ENCODE measurements at places on chromosomes 6 and 20.

GRCh38 chr6:6362056-6362840 is 41.8 kb upstream of the F13A1 start:
- DNase-seq = no peak

DNA sequence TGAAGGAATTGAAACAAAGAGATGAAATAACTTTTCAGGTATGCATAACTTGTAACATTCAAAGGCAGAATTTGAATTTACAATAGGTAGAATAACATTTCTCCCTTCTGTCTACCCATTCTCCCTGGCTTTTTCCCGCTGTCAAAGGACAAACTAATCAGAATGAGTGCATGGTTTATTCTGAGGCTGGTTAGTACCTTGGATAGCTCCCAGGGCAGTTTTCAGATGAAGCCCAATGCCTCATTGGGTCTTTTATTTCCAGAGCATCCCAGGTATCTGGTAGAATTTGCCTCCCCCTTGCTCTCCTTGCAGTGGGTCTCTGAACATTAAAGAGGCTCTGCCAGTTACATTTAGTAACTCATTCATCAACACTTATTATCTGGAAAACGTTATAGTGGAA is 665.5 kb downstream of the BCKDHB start:
- DNase-seq = no peak

- no peak for DNase-seq
These were observed 75.2 kb upstream of the PMEPA1 start for GRCh38 chr20:57785061-57785460.

DNA sequence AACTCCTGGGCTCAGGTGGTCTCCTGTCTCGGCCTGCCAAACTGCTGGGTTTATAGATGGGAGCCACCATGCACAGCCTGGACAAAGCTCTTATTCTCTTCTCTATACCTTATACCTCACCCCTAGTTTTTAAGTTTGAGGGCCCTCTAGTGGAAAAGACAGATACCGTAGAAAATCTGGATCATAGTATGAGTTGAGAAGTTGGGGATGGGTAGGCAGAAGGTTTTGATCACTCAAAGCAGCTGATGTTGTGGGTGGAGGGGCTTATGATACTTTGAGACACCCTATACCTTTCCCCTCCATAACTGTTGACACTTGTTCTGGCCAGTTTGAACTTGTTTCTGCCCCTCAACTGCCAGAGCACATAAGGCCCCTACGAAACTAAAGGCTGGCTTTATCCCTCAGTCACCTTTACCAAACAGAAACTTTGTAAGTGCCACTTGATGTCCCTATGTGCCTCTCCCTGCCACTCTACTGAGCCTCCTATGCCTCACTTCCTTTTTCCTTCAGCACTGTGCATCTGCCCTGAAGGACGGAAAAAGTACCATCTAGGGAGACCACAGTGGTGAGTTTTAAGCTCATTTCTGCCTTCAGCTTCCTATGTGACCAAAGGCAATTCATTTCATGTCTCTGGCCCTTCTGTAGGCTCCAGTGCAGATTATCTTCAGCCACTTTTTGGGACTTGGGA is 28.6 kb downstream of the RALY start:
- no peak for DNase-seq

DNA sequence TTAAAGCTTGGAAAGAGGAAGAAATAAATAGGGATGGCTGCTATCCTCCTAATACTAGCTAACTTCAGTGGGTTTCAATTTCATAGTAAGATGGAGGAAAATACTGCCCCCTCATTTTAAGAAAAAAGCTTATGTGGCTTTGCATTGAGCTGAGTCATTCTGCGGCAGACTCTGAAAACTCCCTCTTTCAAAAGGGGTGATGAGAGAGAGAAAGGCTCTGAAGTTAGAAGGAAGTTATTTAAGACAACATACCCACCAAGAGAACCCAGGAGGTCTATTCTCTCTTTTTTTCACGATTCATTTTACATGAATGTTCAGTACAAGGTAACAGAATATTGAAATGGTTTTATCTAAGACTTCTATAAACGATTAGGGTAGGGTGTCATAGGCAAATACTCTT is 4.5 kb downstream of the PRDM13 start:
- DNase-seq = no peak

DNA sequence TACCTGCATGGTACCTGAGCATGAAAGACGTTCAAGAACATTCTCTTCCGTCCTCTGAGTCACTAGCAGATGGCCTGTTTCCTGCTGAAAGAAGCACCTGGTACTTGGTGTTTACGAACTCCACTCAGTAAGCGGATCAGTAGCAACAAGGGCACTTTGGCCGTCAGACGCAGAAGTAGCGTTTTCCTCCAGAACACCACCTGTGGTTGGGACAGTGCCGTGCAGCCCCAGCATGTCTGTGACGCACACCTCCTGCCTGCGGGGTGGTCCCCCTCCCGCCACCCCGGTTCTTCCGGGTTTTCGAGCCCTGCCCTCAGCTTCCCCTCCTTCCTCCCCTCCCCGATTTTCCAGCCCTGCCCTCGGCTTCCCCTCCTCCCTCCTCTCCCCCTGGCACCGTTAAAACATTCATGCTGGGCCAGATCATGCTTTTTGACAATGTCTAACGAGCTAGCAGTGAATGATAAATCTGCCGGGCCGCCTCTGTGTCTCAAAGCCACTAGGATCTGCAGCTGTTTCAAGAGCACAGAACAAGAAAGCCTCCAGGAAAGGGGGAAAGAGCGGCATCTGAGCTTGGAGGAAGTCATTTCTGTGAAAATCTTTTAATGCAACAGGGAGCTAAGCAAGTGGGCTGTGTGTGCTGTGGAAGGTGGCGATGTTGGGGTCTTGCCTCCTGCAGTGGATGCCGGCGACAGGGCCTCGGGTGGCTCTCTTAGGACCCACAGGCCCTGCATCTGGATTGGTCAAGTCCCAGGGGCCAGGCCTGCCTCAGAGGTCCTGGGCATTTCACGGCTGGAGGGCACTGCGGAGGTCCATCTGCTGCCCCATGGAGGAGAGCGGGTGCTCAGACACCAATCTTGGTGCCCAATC is 207.9 kb downstream of the ERMARD start:
- no peak for DNase-seq

GRCh38 chr6:27312146-27312949 is at the start of gene POM121L2:
Gene POM121L2, minus strand, starts transcription at chr6:27312273. Its CDS starts 103 bp downstream, at chr6:27312170.
- DNase-seq = peak; percentile 43

DNA sequence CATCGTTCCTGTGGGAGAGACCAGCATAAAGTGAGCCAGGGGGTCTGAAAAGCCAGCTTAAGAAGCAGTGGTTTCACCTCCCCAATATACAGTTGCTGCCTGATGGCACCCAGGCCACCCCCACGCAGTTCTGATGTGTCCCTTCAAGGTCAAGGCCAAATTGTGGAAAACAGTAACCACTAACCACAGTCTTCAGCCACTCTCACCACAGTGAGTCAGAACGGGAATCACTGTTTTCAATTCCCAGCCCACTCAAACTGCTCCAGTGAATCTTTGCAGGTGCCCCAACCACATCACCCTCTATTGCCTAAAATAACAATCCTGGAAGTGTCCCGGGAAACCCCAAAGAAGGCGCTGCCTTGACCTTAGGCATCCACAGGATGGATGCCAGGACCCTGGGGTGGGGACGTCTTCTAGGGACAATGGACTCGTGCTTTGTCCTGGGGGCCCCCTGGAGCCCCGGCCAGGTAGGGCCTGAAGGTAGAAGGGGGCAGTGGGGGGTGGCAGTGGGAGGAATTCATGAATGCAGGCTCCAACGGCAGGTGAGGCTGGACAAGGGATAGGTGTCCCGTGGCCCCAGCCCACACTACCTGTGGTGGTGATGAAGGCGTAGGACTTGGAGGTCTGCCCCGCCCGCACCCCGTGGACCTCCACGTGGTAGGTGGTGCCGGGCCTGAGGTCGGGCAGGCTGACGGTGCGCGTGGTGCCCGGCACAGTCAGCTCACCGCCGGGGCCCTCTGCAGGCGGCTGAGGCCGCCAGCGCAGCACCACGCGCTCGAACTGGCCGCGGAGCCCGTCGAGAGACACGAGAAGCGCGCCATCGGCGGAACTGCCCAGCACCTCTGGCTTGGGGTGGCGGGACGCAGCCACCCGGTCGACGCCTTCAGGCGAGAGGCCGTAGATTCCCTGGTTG is 22.2 kb downstream of the TNXB start:
- DNase-seq = no peak

GRCh38 chr6:140069576-140069975 is 695.1 kb upstream of the CITED2 start:
- DNase-seq = no peak

GRCh38 chr6:50145125-50145524 is 95.4 kb upstream of the DEFB112 start:
- no peak for DNase-seq

DNA sequence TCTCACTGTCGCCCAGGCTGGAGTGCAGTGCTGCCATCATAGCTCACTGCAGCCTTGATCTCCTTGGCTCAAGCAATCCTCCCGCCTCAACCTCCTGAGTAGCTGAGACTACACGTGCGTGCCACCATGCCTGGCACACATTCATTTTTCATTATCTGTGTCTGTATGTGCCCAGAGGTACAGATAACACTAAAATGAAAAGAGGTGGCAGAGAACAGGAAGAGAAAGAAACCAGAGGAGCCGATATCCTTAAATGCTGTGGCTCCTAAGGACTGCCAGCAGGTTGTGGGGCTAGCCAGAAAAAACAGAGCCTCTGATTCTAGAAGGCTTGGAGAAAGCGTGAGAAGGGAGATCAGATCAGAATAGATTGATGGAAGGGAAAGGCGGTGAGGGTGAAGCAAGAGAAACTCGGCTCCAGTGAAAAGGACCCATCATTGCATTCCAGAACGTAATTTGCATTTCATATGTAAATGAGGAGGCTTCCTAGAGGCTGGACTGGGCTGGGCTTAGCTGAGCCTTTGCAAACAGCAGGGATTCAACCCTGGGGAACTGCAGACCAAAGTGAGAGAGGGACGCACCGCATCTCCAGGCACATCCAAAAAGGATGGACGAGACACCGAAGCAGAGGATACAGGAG is 64.2 kb downstream of the GCNT2 start:
- DNase-seq = no peak

DNA sequence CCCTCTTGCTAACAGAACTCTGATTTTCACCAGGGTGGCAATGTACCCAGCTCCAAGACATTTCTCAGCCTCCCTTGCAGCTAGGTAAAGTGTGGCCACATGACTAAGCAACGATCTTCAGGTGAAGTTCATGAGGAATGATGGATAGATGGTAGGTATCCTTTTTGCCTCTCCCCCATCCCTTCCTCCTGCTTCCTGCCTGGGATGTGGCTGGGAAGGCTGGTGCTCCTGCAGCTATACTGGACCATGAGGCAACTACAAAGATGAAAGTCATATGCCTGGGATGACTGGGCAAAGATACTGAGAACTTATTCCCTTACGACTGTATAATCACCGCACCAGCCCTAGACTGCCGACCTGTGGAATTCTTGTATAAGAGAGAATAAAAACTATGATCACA is 13.4 kb downstream of the ZNF335 start:
- DNase-seq = no peak

GRCh38 chr6:98137391-98137790 is 697.0 kb upstream of the POU3F2 start:
- no peak for DNase-seq

DNA sequence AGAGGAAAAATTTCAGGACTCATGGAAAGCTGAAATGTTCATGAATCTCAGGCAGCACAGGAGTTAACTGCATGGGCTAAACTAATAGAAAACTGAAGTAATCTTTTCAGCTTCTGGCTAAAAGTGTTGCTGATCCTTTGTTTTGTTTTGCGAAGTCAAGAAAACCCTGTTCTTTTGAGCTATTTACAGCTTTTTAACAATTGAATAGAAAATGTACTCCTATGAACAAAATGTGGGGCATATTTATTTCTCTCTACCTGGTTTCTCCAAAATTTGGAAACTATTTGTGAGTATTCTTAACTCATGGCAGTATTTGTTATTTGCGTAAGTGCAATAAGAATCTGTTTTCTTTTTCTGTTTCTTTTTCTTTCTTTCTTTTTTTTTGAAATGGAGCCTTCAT is 818.8 kb upstream of the CITED2 start:
- DNase-seq = no peak

GRCh38 chr20:55893031-55893430 is 112.3 kb downstream of the CBLN4 start:
- DNase-seq = no peak

- DNase-seq = no peak
These were observed 66.1 kb upstream of the SLC22A16 start for GRCh38 chr6:110542311-110543024.

DNA sequence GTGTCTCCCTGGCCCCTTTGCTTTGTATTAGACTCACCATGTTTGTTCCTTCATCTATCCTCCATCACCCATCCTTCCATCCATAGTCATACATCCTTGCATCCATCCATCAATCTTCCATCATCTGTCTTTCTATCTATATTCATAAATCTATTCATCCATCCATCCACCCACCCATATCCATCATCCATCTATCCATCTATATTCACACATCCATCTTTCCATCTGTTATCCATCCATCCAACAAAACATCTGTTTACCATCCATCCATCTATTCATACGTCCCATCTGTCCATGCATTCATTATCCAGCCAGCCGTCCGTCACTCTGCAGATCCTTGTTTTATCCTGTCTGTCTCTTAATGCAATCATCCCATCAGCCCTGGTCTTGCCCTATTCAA is 10.6 kb downstream of the DDR1 start:
- DNase-seq = no peak

DNA sequence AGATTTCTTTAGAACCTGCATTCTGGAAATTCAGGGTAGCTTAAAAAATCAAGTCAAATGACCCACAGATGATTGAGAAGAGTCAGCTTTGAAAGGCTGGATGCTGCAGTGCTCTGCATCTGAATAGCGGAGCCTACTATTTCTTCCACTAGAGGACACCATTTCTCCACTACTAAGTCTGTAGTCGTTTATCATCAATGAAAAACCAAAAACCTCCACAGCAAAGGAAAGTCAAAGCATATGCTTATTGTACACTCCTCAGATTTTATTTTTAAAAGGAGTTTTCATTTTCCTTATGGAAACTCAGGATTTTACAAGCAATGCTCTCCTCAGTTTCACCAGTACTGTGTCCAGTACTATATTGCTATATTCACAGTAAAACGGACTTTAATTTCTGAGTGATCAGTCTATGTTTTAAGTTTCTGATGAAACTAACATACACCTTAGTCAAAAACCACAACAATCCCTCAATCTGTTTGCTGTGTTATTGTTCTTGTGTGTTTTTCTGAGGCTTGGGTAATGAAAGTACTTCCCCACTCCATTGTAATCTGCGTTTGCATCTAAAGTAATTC is 50.5 kb upstream of the ENPP5 start:
- DNase-seq = no peak

DNA sequence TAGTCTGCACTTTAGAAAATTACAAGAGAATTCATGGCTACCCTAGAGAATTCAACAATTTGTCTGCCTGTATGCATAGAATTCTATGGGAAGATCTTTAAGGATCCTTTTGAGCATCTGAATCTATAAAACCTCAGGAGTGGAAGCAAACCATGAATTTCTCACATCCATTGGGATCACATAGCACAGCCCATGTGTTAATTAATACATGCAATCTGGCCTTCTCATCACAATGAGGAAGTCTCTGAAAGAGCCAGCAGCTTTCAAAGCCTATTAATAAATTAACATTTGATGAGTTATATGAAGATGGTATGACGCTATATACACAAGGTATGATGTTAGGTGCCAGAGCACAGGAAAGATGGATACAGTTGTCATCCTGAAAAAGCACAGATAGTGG is 24.7 kb downstream of the NDUFAF4 start:
- DNase-seq = no peak

Data from T-helper 9 cell (primary cell).